ENCODE measurements at places on chromosomes 12 and 14.

DNA sequence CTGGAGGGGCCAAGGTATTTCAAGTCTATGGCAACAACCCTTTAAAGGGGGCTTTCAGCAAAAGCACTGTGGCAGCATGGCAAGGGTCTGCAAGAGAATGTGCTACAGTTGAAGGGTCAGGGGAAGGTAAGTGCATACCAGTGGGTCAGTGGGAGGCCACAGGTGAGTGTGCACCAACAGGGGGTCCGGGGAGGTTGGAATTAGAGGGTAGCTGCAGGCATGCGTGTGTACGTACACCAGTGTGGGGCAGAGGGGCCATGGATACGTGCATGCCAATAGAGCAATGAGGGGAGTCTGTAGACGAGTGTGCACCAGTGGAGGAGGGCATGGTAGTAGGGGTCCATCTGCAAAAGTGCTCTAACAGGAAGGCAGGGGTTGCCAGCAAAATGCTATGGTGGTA lies 448.9 kb downstream of the NAV3 start:
- no peak for DNase-seq

- no peak for DNase-seq
These were observed 386.0 kb downstream of the BCAT1 start for GRCh38 chr12:24562771-24563431.

DNA sequence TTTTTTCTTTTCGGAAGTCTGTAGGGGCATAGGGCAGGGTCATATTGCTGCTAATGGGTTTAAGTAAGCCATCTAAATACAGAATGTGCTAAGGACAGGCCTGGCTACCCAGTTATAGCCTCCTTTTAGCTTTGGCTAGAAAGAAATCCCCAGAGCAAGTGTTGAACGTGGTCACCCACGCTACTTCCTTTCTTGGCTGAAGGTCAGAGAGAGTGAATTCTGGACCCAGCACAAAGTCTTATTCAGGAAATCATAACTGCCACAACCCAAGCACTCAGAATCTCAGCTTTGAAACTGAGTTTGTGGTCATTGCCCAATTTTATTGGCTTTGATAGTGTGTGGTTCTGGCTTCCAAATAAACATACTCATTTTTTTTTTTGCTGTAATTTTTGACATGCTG lies 542.1 kb upstream of the ATP2B1 start:
- no peak for DNase-seq

GRCh38 chr14:63940387-63940786 lies 87.6 kb downstream of the SYNE2 start:
- no peak for DNase-seq

GRCh38 chr12:110062241-110062640 lies 13.9 kb upstream of the C12orf76 start:
- no peak for DNase-seq

- no peak for DNase-seq
These were observed 129.0 kb upstream of the MED13L start for GRCh38 chr12:116406529-116406928.

- DNase-seq, result no peak
These were observed 7.4 kb downstream of the TMEM120B start for GRCh38 chr12:121719926-121720414.

GRCh38 chr12:20421421-20421820 lies 53.1 kb downstream of the PDE3A start:
- DNase-seq, result no peak

GRCh38 chr12:124321040-124321481 lies 26.2 kb downstream of the RFLNA start:
- peak; percentile 10 for DNase-seq

- no peak for DNase-seq
These were observed 80.5 kb upstream of the RPH3A start for GRCh38 chr12:112711026-112711425.

- DNase-seq, result no peak
These were observed 1.7 kb downstream of the LMBR1L start for GRCh38 chr12:49108958-49109404.

- DNase-seq, result no peak
These were observed 83.8 kb downstream of the SRGAP1 start for GRCh38 chr12:63928305-63928704.

GRCh38 chr14:64580467-64580866 lies 30.7 kb downstream of the PPP1R36 start:
- no peak for DNase-seq

GRCh38 chr14:38868399-38869290 lies 234.4 kb downstream of the SEC23A start:
- DNase-seq, result no peak

DNA sequence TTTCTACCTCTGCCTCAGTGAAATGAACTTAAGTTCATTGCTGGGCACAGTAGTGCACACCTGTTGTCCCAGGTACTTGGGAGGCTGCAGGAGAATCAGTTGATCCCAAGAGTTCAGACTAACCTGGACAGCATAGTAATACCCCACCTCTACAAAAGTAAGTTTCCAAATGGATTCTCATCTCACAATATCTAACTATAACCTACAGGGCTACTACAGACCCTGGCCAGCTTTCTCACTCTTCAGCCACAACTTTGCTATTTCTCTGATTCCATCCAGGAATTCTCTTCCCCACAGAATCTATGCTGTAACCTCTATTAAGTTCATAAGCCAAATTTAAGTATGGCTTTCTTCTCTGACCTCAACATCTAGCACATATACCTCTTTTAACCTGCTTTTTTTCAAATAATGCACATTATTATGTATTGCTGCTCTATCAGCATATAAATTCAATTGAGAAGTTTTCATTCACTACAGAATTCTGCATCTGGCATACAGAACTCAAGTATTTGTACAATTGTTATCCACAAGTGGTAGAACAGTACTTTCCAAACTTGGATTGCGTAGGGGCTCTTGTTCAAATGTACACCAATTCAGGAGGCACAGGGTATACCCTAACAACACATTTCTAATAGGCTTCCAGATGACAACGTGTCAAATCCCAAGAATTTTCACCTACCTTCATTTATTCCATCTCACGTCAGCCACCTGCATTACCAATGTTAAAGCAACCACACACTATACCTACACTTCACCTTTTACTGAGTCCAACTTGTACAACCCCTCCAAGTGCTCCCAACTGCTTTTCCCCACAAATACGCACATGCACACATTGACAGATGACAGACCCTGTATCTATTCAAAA lies 3.8 kb downstream of the RPS29 start:
- no peak for DNase-seq

GRCh38 chr12:31589598-31589903 lies 1.4 kb downstream of the DENND5B start:
- no peak for DNase-seq

DNA sequence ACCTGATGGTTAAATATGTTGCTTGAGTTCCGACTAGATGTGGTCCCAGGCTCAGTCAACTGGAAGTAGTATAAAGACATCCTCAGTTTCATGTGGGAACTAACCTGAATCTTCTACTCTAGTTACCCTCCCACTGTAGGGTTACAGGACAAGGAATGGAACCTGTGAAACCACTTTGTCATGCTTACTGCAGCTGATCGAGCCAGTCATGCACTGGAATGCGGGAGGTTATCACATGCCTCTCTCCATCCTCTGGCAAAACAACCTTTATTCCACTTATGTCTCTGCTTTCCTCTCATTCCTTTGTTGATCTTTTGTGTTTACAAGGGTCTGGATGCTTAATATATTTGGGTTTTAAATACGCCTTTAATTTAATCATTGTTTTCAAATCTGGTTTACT lies 111.9 kb upstream of the DDHD1 start:
- DNase-seq, result no peak

GRCh38 chr14:53517270-53517960 lies 364.3 kb upstream of the DDHD1 start:
- DNase-seq, result no peak

Data from stimulated activated CD4-positive, alpha-beta T cell treated with anti-CD3 and anti-CD28 coated beads, Interleukin-1b, Interleukin-23, amount 100 ng/mL, for 24 hours (primary cell).